Islet precursor cell (in vitro differentiated cells): ENCODE measurements at places on chromosomes 3 and 15.

GRCh38 chr15:40836020-40836419 is 7.5 kb upstream of the PPP1R14D start:
- DNase-seq: no peak

DNA sequence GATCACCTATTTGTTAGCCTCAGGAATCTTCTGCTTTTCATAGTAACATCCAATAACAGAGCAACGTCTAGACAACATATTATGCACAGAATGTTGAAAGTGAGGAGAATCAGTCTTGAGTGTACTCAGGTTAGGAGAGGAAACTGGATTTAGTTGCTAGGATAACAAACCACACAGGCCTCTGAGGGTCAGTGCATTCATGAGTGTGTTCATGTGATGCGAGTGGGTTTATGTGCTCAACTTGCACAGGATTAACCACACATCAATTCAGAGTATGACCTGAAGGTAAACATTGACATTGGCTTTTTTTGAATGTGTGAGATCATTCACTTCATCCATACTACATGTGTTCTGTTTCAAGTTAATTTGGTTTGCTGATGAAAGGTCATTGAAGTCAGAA is 287.6 kb downstream of the DIPK2A start:
- no peak for DNase-seq

GRCh38 chr3:129132097-129132866 is 10.7 kb upstream of the RAB43 start:
- no peak for DNase-seq

- no peak for DNase-seq
These were observed 5.6 kb upstream of the NCEH1 start for GRCh38 chr3:172716476-172716875.

- DNase-seq: no peak
These were observed 218.2 kb downstream of the ADAMTS17 start for GRCh38 chr15:100123611-100124010.

DNA sequence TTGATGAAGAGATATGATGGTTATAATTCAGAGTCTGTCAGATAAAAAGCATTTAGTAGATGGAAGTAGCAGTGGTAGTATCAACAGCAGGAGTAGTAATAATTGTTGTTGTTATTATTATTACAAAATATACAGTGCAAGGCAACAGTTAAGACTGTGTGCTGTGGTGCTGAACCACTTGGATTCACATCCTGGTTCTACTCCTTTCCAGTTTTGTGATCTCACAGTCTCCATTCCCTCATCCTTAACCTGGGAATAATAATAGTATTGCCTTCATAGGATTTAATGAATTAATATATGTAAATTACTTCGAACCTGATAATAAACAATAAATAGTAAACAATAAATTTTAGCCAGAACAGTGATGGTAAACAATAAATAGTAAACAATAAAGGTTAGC is 37.1 kb upstream of the TSC22D2 start:
- DNase-seq: no peak

GRCh38 chr3:192794216-192794615 is 66.9 kb upstream of the FGF12 start:
- DNase-seq: no peak

GRCh38 chr3:86986671-86987420 is 4.1 kb downstream of the VGLL3 start:
- no peak for DNase-seq

DNA sequence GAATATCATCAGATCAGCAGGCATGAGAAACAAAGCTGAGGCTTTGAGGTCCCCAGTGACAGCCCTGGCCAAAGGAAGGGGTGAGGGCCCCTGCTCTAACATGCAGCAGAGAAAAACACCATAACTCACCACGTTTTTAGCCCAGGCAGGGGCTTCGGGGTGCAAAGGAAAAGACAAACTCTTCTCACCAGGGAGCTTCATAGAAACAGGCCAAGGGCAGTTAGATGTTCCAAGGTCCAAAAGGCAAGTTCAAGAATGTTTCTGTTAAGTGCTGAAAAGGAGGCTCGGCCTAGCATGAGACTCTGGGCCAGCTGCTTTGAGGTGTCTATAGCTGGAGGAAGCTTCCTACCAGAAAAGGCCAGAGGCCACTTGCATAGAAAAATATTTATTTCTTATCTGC is 608.4 kb upstream of the CFAP20DC start:
- no peak for DNase-seq

DNA sequence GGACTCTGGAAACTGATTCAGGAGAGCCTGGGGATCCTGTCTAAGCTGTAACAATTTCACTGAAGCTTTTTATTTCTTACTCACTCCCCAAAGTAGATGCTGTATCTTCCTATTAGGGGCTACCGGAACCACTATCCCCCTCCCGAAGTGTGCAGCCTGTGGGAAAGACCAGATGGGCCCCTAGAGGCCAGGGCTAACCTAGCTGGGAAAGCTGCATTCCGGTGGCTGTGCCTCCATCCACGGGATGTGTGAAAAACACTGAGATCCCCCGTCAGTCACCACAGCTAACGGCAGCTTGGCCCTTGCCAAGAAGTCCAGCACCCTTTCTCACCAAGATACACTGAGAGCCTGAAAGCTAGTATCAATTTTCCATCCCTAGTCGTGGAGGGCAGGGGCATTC is 3.1 kb downstream of the SSUH2 start:
- no peak for DNase-seq

GRCh38 chr3:65151666-65152065 is 463.9 kb upstream of the ADAMTS9 start:
- no peak for DNase-seq

GRCh38 chr15:80682201-80682600 is 12.9 kb upstream of the ABHD17C start:
- DNase-seq: no peak

DNA sequence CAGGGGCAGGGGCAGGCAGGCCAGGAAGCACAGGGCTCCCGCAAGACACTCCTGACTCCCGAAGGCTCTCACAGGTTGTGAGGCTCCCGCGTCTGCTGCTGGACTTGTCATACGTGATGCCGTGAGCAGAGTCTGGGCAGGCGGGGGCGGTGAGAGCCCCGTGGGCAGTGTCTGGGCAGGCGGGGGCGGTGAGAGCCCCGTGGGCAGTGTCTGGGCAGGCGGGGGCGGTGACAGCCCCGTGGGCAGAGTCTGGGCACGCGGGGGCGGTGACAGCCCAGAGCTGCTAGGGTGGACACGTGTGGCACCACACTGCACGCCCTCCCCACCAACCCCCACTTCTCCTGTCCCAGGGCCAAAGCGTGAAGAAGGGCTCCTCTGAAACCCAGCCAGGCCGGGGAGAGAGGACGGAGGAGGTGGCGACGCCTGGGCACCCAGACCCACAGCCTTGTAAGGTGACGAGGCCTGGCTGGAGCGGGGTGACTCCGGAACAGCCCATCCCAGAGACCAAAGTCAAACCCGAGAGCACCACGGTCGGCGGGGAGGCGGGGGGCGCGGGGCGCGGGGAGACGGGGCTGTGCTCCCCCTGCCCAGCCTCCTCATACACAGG is 35.0 kb downstream of the TNK2 start:
- no peak for DNase-seq

- DNase-seq: no peak
These were observed 341.1 kb upstream of the LRRC3B start for GRCh38 chr3:26281284-26281985.

- DNase-seq: no peak
These were observed 942.0 kb downstream of the ROBO1 start for GRCh38 chr3:78825858-78826215.

DNA sequence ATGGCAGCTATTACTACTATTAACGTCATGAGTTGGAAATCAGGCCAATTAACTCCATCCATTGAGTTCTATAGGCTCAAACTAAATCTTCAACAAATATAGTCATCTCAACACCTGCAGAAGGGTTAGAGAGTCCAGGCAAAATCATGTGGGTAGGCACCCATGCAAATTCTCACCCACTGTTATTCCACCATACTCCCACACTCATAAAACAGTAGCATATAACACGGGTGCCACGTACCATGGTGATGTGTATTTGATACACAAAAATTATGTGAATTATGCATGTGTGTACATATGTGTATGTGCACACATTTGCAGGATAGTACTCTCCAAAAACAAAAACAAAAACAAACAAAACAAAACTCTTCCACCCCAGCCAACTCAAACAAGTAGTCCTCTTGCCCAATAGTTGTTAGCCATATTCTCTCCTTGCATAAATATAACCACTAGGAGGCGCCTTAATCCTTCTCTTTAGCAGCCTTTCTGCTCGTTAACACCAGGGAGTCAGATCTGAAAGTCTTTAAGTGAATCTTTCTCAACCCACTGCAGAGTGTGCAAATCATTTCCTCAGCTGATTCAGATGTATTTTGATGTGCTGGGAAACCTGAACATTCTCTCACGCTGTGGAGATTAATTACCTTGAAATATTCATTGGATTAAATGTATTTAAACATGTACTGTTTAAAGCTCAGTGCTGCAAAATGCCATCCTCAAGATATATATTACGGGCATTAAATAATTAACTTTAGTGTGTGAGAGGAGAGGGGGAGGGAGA is 38.0 kb upstream of the COPB2 start:
- DNase-seq: no peak

DNA sequence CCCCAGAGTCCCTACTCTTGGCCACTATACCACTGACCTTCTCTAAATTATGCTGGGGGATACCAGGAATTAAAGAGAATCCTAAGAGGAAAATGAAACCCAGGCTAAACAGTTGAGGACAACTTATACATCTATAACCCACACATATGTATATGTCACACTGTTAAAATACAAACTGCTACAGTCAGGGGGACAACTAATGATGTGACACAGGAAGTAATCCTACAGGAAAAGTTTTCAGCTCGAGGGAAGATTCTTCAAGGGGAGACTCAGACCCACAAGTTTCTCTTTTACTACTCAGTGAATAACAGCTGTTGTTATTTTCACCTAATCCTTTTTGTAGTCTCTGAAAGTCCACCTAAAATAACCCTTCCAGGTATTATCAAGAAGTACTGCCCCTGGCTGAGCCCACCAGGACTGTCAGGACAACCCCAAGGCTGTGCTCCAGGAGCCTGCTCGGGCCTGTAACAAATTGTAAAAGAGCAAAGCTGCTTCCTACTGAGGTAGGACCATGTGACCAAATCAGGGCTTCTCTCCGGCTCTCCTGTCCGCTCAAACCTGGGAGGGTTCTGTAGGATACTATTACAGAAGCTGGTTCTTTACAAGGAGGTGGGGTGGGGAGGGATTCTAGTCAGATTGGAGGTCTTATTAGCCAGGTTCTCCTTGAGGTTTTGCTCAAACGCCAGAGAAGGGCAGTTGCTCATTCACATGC is 91.6 kb downstream of the SRGAP3 start:
- DNase-seq: no peak

- DNase-seq: no peak
These were observed 135.1 kb upstream of the UBP1 start for GRCh38 chr3:33575311-33575710.

DNA sequence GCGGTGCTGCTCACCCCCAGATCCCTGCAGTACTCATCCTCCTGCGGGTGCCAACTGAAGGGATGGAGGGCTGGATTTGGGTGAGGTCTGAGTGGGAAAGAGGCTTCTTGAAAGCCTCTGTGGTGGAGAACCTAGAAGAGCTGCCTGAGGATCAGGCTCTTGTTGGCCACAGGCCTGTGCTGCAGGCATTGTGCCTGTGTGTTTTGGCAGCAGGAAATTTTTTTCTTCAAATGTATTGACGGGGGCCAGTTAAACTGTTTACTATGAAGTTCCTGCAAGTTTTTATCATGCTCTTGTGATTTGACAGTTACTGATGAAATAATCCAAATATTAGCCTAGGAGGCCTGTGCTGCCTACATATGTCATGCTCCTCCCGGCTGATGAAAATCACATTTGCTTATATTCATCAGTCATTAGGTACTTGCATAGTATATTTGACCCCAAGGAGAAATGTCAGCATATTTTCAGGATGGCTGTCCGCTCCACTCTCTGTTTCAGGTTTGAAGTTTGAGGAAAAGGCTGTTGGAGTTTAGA is 103.1 kb downstream of the THSD4 start:
- DNase-seq: no peak

DNA sequence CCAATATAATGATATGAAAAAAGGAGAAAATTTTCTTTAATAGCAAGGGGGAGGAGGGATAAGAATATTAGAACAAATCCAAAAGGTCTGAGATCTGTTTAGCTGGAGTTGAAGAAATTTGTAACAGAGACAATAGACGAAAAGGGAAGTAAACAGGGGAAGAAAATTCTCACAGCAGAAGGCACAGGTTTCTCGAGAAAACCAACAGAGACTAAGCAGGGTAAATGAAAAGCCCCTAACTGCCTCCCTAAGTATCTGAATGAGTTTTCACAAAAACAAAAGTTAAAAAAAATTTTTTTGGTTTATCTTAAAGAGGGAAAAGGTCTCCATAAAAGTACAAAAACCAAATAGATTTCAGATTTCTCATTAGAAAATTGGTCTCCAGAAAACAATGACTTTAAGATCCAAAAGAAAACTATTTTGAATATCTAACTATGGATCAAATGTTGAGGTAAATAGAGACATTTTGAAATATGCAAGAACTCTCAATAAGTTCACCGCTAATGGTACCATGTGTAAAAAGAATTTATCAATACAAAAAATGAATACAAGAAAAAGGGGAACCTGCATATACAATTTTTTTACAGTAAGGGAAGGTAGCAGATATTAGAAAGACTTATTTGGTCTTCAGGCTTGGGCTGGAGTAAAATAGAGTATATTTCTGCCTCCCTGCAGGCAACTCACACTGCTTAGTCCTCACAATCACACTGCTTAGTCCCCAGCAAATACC is 23.9 kb upstream of the NEK10 start:
- DNase-seq: no peak

DNA sequence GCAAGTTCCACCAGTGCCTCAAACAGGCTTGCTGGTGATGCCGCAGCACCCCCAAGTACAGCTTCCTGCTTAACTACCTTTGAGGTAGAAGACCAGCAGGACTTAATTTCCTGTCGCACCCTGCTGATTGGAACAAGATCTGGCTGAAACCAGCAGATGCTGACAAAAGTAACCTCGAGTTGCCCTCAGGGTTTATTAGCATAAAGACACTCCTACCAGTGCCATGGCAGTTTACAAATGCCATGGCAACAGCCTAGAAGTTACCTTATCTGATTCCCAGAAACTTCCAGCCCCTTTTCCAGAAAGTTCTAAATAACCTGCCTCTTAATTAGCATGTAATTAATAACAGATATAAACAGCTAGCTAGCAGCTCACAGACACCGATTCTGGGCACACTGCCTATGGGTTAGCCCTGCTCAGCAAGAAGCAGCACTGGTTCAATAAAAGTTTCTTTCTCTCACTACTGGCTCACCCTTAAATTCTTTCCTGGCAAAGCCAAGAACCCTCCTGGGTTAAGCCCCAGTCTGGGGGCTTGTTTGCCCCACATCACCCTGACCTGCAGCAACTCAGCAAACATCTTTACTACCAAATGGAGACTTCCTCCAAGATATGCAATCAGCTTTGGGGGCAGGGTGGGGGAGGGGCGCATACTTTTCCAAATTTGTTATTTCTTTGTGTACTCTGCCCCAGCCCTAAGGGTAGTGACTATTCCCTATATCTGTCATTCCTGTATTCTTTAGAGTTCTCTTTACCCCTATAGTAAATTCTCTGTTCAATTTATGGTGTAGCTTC is 54.2 kb downstream of the MAP4 start:
- DNase-seq: no peak
